ENCODE measurements at places on chromosomes 3 and 15.
A peak's percentile ranks its signal among the peaks of the same experiment; 100 is the strongest.

DNA sequence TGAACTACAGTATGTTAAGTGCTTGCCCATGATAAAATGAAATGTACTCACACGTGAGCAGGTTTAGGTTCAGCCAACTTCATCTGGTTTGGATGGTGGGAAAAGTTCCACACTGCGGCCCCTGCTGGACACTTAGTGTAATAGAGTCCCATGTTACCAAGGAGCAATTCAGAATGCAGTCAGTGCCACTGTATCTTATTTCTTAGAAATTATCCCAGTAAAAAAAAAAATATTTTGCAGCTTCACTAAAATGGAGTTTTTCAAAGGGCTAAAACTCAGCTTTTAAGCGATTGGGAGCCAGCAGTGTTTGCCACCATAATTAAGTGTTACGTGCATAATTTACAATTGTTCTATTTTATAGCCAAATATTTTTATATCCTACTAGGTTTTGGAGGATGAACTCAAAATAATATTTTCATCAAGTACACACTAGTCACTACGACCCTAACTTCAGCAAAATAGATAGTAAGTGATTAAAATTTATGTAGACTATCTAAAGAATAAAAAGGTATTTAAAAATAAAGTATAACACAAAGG lies 371.7 kb upstream of the GBE1 start:
- peak; percentile 31 for DNase-seq

DNA sequence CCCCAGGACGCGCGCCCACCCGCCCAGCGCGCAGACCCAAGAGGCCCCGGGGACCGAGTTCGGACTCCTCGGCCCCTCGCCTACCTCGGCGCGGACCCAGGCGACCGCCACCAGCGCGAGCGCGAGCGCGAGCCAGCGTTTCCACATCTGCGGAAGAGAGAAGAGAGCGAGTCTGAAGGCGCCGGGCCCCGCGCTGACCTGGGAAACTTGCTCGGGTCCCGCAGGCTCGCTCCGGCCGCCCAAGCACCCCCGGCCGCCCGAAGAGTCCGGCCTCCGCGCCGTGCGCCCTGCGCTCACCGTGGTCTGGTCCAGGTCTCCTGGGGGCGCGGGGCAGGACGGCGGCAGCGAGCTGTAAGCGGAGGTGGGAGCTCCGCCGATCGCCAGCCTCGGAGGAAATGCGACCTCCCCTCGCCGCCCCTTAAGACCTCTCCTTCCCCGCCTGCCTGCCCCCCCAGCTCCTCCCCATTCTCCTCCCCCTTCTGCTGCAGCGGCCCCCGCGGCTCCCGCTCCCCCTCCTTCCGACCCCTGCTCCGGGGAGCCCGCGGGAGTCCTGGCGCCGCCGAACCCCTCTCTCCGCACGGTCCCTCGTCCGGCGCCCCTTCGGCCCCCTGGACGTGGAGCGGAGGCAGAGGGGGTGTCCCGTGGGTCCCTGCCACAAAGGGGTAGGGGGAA lies at the start of gene FSTL1:
Gene FSTL1 (minus strand): TSS at position 393 of the 672 bp plus-strand sequence. CDS start 246 bp downstream, at position 147.
- DNase-seq = no peak

DNA sequence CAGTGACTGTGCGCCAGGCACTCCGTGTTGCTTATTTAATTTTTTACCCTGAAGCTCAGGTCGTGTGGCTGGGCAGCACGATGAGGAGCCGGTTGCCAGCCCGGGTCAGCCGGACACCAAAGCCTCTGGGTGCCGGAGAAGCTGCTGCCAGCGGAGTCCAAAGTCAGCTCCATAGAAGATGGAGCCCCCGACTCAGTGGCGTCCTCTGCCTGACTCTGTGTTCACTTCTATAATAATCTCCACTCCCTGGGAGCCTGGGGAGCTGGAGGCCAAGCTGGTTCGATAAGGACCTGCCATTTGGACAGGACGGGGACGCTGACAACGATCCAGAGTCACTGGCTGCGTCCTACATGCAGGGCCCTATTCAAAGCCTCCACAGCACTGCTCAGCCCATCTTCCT lies 78.6 kb downstream of the VGLL4 start:
- DNase-seq = no peak

DNA sequence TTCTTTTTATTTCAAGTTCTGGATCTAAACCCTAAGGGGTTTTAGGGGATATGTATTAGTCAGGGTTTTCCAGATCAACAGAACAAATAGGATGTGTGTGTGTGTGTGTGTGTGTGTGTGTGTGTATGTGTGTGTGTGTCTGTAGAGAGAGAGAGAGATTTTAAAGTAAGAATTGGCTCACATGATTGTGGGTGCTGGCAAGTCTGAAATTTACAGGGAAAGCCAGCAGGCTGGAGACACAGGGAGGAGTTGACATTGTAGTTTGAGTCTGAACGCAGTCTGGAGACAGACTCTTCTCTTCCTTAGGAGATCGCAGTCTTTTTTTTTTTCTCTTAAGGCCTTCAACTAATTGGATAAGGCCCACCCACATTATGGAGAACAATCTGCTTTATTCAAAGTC lies 428.8 kb upstream of the TBL1XR1 start:
- DNase-seq = no peak
